T-helper 1 cell (primary cell): ENCODE measurements at places on chromosomes 12 and 14.

DNA sequence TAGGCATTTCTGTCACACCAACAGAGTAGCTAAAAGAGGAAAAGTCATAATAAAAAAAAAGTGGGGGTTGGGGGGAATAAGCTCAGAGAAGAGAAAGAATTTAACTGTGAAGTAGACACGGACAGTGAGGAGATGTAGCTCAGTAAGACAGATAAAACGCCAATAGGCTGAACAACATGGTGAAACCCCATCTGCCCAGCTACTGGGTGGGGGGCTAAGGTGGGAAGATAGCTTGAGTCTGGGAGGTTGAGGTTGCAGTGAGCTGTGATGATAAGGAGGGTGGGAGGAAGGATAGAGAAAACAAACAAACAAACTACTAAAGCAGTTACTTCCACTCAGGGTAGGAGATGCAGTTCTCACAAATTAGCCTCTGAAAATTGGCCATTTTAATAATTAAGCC lies 25.0 kb downstream of the HECTD4 start:
- DNase-seq = no peak

DNA sequence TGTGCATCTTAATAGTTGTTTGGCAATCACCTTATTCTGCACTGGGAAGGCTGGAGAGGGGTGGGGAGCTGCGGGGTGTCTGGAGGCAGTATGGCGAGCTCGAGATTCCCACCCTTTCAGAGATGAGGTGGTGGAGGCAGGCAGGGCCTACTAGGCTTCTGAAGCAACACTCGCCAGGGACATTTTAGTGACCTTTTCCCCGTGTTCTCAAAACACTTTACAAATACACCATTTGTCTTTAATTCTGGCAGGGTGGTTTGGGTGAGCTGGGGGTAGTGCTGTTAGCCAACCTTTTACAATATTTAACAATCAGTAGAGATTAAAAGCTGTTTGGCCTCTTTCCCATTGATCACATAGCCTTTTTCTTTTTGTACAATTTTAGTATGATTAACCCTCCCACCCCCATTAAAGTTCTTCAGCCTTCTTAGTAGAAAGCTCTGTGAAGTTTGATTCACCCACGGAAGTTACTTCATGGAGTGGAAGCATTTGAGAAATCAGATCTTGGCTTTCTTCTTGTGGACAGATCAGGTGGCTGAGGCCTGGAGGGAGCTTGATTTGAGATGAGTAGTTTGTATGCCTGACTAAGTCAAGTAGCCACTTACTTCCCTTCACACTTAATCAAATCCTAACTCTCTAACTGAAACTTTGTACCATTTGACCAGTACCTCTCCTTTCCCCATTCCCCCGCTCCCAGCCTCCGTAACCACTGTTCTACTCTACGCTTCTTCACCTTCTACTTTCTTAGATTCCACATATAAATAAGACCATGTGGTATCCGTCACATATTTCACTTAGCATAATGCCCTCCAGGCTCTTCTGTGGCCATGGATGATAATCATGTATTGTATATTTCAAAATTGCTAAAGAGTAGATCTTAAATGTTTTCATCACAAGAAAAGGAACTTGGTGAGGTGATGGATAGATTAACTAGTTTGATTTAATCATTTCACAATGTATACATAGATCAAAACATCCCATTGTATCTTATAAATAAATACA lies 41.0 kb downstream of the TRAF3 start:
- no peak for DNase-seq

DNA sequence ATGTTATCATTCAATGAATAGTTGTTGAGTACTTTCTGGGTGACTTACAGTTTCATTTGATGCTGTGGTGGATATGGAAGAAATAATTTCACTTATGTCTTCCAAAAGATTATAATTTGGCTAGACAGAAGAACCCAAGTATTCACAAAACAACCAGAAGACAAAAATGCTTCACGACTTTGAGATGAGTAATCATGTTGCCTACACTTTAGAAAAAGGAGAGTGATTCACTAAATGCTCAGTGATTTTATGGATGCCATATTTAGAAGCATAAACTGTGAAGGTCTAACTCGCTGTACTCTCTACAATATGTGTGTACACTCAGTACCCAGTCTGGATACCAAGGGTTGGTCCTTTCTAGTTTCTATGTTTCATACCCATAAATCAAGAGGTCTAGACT lies 101.3 kb upstream of the E2F7 start:
- DNase-seq = no peak

DNA sequence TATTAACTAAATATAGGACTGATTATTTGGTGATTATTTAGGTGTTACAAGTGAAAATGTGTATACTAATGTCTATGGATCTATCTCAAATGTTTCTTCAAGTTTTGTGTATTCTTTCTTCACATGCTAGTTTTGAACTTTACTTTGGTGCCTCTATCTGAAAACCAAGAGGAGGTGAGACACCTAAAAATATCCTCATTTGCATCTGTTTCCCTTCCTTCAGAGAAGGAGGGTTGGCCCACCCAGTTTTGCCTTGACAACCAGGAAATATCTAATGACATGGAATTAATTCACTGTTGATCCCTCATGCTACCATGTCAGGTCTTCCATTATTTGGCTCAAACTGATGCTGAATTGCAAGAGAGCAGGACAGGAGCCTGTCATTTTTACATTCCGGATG lies 500.4 kb downstream of the NELL2 start:
- no peak for DNase-seq

DNA sequence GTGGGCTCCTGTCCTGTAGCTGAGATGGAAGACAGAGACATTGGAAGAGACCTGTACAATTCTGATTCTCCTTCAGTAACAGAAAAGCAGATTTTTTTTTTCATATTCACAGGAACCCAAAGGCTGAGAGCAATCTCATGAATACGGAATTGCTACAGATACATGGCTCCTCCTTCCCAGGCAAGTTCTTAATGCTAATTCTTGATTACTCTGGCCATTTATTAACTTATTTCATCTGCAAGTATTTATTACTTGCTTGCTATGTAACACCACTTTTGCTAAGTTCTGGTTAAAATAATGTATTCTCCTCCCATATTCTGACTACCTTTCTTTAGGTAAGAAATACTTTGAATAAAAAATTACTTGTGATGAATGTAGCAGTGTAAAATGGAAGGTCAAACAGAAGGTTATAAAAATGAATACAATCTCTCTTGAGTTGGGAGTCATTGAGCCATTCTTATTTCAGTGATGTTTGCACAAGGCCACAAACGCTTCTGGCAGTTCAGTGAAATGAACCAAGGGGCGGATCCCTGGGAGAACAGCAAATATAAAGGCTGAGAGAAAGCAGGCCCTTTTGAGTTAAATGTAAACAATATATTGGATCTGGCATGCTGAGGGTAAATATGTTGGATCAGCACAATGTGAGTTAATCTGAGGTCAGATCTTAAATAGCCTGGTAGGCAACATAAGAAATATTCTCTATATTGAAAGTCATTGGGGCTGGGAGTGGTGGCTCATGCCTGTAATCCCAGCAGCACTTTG lies 37.6 kb downstream of the MUCL1 start:
- DNase-seq = no peak

- no peak for DNase-seq
Observed at GRCh38 chr12:131832321-131833231, 4.4 kb downstream of the MMP17 start.

- DNase-seq = no peak
Observed at GRCh38 chr12:48767047-48767446, 21.8 kb downstream of the ADCY6 start.

DNA sequence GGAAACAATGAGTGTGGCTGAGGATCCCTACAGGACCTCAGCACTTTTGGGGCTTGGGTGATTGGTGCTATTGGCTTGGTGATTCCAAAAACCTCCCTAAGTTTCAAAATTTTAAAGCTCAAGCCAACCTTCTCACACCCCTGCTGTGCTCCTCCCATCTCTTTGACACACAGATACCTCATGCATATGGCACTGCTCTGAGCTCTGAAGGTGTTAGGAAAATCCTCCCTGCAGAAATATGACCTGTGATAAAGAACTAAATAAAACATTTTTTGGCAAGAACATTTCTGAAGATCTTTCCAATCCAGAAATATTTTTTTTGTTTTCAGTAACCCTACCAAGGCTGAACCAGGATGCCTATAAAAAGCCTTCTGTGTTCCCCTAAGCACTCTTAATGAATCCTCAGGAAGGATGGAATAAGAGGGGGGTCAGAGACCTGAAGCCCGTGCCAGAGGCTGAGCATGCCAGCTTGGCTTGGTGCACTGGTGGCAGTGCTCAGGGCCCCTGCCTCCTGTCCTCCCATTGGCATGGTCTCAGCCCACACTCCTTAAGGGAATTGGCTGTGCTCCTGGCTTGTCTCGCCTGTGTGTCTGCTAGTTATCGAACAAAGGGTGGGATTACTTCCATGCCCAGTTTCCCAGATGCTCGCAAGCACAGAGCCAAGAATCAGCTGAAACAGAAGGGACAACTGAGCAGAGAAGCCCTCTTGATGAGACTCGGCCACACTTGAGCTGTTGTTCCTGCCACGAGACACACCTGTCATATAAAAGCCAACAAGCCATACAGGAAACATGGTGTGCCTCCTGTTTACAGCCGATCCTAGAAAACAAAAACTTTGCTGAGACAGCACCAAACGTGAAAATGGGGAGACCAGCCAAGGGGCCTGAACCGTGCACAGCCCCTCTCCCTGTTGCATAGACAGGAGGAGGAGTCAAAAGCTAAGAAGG lies 132.7 kb upstream of the EEA1 start:
- no peak for DNase-seq

GRCh38 chr12:48933664-48934311 lies 8.5 kb upstream of the FKBP11 start:
- DNase-seq = no peak

GRCh38 chr14:104187931-104188726 lies 49.7 kb downstream of the KIF26A start:
- DNase-seq = no peak

DNA sequence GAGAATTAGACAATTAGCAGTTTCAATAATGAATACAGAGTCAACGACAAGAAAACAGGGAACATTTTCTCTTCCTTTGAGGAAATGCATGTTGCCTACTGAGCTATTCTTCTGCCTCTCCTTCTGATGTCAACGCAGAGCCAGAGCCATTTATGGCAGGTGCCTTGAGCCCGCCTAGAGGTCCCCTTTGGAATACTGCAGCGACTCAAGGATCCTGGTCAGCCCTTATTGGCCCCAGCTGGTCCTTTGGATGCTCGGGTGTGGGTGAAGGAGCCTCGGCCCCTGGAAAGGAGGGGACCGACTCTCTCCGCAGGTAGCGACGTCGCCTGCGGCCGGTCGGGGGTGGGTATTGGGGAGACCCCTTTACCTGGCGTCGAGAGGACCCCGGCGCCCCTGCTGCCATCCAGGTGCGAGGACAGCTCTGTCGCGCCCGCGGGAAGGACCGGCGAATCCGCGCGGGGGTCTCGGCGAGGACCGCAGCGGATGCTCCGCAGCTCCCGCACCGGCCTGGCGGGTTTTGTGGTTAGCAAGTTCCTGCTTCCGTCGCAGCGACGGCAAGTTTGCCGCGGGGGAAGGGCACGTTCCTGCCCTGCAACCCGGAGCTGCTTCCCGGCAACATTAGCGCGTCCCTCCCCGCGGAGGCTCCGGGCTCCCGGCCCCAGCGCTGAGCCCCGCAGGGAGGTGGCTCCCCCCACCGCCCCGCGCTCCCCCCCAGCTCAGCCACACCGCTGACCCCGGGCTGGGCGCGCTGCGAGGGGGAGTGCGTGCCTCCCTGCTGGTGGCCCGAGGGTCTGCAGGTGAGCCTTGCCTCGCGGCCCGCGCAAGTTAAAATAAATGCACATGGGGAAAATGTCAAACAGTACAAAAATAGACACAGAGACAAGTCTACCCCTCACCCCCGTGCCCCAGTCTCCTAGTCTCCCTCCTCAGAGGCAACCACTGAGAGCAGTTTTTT lies at the start of gene MANSC1:
Gene MANSC1, minus strand, starts transcription at position 532 of the 955 bp plus-strand sequence. CDS start 6,928 bp downstream, outside the sequence.
- peak; percentile 32 for DNase-seq

DNA sequence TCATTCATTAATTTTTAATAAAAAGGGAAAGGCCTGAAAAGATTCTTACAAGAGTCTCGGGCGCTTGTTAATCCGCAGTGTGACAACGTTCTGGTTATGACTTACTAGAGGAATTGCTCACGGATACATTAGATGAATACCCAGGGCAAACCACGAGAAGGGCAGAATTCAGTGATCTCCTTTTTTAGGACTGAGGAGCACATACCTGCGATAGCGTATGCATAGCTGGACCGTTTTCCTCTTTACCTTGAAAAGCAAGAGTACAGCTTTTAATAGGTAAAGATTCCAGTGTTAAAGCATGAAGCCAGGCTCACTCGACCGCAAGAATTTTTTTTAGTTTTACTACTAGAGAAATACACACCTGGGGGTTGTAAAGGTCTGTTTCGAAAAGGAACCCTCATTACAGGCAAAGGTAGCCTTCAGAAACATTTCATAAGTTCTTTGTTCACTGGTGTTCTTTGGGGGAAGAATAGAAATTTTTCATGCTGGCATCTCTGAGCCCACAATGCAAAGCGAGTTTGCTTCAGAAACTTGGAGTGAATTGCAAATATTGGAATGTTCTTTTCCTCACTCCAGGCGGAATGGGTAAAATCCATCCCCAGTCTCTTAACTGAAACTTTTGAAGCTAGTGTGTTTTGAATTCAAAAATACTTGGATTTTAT lies 953 bp downstream of the MAPK1IP1L start:
- no peak for DNase-seq

DNA sequence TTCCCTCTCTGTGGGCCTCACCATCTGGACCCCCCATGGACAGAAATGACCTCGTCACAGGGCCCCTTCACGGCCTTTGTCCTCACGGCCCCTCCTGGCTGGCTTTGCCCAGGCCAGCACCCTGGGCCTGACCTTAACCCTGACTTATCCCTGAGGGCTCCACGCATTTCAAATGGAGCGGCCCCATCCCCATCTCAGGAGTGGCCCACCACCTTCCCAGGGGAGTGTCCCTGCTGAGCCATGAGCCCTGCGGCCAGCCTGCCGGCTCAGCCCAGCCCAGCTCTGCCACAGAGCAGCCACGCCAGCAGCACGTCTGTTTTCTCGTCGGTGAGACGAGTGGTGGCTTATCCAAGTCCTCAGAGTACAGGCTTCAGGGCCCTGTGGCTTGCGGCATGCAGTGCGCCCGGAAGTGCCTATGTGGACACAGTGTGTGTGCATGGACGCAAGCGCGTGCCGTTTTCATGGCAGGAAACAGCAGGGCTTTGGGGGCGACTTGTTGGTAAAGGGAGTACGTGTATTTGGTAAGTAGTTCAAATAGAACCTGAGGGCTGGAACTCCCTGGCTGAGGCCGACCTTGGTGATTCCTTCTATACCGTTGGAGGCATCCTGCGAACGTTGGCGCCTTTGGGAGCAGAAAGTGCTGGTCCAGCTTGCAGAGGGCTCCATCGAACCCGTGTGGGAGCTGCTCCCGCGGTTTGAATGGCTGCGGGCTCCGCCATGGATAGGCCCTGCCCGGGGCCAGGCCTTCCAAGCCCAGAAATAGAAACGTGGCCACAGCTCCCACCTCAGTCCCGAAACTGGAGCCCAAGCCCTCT lies 52.1 kb downstream of the LRCOL1 start:
- DNase-seq = no peak

GRCh38 chr12:43325786-43326185 lies 226.2 kb downstream of the ADAMTS20 start:
- DNase-seq = no peak
